ENCODE measurements at places on chromosomes 3 and 15. TPM values are rescaled to one million over a fixed set of nuclear protein-coding genes. Genes with fewer than 3 reads are reported as not detected.

The SH2D7 gene
- total RNA-seq = not detected

The LYZL4 gene
- total RNA-seq = not detected

The SPTBN5 gene
- 2.0 TPM for total RNA-seq

The MEGF11 gene
- not detected for total RNA-seq

The PPP2R3A gene
- total RNA-seq = 74.3 TPM

The BRK1 gene
- total RNA-seq = 94.1 TPM

The RBP2 gene
- total RNA-seq = not detected

GRCh38 chr3:40718681-40719080 lies 193.9 kb downstream of the ZNF621 start:
- DNase-seq = no peak

DNA sequence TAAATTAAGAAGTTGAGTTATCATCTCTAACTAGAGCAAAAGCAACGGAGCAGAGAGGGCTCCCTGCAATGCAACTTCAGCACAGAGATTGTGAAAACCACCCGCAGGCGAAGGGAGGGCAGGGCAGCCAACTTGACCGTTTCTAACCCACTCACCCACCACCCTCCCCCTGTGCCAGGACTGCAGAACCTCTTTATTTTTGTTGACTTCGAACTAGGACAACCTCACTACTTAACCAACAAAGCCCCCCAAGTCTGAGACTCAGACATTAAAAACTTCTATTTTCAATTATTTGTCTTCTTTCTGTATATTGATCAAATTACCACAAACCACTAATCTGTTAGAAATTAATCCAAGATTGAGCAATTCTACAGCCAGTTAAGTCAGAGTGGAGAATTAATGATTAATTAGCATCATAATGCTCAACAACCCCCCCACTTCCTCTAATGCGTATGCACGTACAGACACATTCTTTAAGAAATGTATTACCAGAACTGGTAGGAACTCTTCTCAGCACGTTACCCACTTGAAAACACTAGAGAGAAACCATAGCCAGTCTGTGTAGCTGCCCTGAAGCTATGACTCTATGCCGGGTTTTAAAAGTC lies 2.0 kb downstream of the MGLL start:
- DNase-seq = no peak

DNA sequence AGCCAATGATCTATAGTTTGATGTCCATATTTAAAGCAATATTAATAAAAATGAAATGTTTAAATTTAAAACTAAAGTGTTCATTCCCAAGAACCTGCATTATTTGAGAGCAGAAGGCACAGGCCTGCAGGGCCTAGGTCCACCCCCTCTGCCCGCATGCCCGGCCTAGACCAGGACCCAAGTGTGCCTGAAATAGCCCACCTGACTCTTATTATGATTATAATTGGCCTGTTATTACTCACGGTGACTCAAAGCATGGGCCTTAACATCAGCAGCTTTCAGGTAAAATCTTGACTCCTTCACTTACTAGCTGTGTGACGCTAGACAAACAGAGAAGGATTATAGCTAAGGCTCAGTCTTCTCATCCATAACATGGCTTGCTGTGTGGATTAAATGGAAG lies 128.8 kb downstream of the PLCL2 start:
- DNase-seq = no peak

DNA sequence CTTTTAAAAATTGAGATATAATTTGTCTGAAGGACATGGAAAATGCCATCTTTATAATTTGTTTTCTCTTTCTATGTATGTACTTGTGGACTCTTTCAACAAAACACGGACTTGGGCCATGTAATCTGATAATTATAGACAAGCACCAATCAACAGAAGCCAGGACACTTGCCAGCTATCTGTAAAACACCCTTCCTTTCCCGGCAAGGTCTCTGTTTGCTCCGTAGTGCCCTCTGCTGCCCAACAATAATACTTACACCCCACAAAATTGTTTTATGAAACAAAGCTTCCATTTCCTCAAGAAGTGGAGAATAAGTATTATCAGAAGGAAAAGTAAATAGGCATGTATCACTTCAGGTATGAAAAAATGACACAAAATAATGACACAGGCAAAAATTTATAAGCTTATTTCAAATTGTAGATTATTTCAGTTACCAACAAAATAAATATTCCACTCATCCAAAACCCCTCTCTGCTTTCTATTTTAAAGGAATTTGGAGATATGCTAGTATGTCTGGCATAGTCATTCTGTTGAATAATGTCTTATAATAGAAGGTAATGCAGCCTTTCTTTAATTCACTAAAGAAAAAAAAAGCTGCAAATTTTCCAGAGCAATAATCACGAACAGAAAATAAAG lies 32.8 kb downstream of the MYH15 start:
- peak; percentile 14 for DNase-seq

GRCh38 chr3:60175680-60176079 lies 1075.6 kb downstream of the FHIT start:
- no peak for DNase-seq

- no peak for DNase-seq
These were observed 293.1 kb downstream of the POLQ start for GRCh38 chr3:121252676-121253075.

DNA sequence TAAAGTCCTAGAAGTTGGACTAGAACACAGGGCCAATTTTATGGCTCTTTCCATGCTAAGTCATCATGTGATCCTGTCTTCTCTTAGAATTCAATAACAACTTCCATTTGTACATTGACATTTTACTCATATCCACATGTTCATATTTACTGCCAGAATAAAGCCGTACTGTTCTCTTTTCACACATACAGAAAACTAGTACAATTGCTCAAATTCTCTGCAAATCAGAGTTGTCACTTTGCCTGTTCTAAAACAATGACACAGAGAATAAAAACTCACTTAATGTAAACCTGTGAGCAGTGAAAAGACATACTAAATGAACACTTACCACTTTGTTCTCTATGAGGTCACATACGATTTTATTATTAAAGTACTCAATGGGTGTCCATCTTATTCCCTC lies 3.5 kb downstream of the LDHAL6B start:
- DNase-seq = no peak

DNA sequence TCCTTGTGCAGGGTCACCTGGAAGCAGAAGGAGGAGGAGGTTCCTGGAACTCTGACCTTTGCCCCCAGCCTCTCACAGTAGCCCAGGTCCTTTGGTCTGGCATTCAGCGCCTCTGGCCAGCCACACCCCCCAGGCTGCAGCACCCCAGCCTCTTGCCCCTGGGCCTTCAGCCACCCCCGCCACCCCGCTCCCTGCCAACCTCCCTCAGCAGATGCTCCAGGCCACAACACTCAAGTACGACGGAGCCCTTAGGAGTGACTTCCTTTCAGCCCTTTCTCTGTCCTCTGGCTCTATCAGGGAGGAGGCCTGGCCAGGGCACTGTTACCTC lies 45.2 kb downstream of the GRIP2 start:
- no peak for DNase-seq

Data from heart right ventricle (tissue), 16 donors.